ENCODE measurements at places on chromosomes 2 and 18. TPM values are rescaled to one million over a fixed set of nuclear protein-coding genes. Genes with fewer than 3 reads are reported as not detected.

DNA sequence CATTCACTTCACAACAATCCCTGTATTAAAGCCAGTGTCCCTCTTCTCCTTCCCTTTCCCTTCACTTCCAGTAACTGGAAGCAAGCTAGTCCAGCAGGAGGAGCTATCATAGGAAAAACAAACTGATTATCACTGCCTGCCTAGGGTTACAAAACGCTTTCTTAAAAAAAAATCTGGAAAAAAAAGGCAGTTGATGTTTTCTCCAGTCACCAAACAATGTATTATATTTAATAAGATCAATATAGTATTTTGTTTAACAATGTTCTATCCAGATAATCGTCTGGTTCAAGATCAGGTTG lies 78.8 kb upstream of the ITGB6 start:
- no peak for DNase-seq

Gene HOXD12
- 0.38 TPM for polyA plus RNA-seq

Gene CABLES1
- polyA plus RNA-seq: 24.0 TPM

DNA sequence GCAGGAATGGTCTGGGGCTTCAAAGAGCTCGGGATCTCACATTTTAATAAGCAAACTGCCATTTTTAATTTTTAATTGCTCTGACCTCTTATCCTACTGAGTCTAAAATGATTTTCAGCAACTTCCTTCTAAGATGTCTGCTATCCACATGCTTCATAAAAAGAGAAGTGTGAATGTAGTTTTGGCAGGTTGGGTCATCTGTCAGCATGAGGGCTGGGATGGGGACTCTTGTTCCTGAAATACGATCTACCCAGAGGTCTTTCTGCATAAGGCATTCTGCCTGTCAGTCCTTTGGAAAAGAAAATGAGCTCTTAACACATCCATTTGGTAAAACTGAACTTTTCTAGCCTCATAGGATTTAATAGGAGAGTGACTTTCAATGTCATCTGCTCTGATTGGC lies 252.8 kb upstream of the APCDD1 start:
- DNase-seq: no peak

Gene UCN
- polyA plus RNA-seq: 0.72 TPM

GRCh38 chr2:120319686-120320317 lies 26.1 kb upstream of the INHBB start:
- DNase-seq: no peak

DNA sequence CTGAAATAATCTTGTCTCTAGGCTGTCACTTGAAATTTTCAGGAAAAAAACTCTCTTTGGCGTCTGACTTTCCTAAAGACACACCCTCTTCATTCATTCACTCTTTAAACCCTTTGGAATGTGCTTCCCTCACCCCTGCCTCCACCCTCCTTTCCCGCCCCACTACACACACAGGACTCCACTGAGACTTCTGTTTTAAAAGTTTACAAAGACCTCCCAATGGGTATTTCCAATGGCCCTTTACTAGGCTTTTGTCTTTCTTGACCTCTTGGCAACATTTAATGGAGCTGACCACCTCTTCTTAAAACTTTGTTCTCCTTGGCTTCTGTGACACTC lies 96.1 kb downstream of the RBMS1 start:
- no peak for DNase-seq

DNA sequence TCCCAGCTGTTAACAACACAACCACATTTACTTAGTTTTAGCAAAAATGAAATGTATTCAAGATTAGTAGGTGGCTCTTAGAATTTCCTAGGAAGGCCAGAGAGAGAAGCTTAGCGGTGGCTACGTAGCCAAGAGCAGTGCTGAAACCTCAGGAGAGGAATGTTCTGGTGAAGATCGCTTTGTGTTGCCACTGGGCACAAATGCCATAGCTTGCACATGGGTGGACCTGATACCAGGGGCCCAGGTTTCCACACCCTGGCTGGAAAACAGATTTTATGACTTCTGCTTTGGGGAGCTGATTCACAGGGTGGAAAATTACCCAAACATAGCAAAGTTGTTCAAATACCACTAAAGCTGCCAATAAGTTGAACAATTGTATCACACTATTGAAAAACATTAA lies 43.4 kb downstream of the THUMPD2 start:
- no peak for DNase-seq

Gene HOXD13
- polyA plus RNA-seq: 0.36 TPM

GRCh38 chr18:49663899-49664890 lies 102.3 kb downstream of the LIPG start:
- DNase-seq: no peak

Gene STARD6
- 0.36 TPM for polyA plus RNA-seq

Gene SCYGR7
- polyA plus RNA-seq: not detected

- DNase-seq: no peak
Observed at GRCh38 chr2:200603972-200604371, 18.2 kb downstream of the AOX1 start.

- DNase-seq: no peak
Observed at GRCh38 chr2:157866202-157866601, 9.9 kb downstream of the ACVR1 start.

GRCh38 chr2:127859712-127860085 lies 1.7 kb upstream of the POLR2D start:
- DNase-seq: no peak

DNA sequence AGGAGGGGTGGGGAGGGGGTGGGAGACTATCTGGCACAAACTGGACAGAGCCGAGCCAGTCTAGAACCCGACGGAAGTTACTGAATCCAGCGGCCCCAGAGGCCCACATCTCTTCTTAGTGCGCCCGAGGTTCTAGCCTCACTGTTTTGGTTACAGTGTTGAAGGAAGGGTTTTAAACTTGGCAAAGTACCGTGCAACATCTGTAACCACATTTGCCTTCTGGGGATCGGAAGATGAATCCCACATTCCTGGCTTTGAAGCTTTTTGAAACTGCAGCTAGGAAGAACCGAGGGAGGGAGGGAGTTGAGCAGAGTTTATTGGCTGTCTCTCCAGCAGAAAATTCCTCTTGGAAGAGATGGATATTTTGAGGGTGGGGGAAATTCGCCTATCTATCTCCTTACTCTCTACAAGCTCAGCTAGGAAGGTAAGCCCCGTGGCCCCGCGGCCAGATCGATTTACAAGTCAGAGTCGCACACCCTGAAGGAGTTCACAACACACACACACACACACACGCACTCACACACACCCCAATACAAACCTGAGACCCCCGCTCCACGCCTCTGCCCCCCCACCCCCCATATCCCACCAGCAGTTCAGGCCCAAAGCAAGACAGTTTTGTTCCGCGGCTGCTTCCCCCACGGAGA lies 1.0 kb downstream of the ACVR1 start:
- DNase-seq: peak; percentile 29
